Activated naive CD4-positive, alpha-beta T cell (primary cell): ENCODE measurements at places on chromosomes 3 and 15.

DNA sequence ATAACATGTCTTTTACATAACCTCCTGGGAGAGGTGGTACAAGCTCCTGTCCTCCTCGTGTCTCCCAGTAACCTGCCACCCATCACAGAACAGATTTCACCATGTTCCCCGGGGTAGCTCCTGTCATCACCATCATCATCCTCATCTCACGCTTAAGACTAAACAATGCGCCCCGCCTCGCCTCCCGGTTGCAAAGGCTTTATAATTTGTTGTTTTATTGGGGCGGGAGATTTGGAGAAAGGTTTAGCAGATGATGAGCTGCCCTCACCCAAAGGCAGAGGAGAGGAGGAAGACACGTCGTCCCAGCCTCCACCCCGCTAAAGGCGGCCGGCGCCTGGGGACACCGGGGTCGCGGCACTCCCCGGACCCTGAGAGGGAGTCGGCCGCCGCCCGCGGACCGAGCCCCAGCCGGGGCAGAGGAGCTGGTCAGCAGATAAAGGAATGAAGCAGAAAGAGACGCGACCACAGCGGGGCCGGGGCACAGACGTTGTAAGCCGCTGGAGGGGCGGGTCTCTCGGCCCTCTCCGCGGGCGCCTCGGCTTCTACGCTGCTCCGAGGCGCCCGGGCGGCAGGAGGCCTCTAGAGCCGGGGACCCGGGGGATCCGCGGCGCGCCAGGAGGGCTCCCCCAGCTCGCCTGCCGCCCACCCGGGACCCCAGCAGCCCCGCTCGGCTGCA lies 589 bp downstream of the HERC1 start:
- peak; percentile 39 for DNase-seq

DNA sequence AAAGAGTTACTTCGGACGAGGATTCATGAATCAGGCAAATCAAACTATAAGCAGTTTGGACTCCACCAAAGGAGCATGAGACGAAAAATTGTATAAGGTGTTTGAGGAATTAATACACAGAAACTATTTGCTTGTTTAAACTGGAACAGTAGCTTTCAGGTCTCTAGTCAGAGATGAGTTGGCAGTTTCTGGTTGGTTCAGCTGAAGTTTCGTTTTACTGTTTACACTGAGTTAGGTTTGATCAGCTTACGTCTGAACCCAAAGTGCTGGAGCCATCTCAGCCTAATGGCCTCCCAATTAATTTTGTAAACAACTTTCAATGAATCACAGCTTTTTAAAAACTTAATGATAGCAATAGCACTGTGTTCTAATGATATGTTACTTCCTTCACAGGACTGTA lies 703.7 kb downstream of the NLGN1 start:
- no peak for DNase-seq

GRCh38 chr3:177431525-177432176 lies 234.4 kb upstream of the TBL1XR1 start:
- no peak for DNase-seq

DNA sequence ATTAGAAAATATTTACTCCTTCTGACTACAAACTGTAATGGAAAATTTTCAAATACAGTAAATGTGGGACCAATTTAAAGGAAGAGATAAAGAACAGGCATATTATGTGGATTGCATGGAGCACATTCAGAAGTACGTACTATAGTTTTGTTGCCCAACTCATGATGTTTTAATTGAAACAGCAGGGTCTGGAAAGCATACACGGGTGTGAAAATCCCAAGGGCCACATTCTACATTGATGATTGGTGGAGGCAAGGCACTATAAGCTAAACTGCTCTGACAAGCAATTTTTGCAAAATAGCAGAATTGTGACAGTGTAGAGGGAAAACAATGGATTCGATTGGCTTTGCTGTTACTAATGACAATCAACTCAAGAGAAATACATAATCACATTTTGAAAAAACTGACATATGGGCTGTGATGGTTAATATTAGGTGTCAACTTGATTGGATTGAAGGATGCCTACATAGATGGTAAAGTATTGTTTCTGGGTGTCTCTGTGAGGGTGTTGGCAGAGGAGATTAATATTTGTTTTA lies 458.6 kb downstream of the PYDC2 start:
- DNase-seq = no peak

DNA sequence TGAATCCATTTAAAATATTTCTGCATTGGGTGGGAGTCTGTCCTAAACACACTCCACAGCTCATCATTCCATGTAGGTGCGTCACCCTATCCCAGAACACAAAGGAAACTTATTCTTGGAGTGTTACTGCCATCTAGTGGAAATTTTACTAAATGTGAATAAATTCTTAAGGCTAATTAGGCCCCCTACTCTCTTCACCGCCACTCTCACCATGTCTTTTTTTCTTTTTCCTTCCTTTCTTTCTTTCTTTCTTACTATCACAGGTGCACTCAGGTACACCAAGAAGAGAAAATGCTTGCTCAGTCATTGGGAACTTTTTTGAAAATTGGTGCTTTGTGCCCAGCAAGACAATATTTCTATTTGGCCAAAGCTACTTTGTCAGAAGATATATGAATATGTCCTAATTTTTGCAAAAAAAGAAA lies 26.4 kb upstream of the ATP8B4 start:
- no peak for DNase-seq

- no peak for DNase-seq
Measured at GRCh38 chr15:25875566-25875965, 12.4 kb upstream of the ATP10A start.

- peak; percentile 2 for DNase-seq
Measured at GRCh38 chr3:115040673-115041286, 106.3 kb downstream of the ZBTB20 start.

- DNase-seq = no peak
Measured at GRCh38 chr3:112460519-112461195, 38.6 kb downstream of the BTLA start.

GRCh38 chr3:127037971-127038446 lies 55.1 kb downstream of the PLXNA1 start:
- DNase-seq = no peak

DNA sequence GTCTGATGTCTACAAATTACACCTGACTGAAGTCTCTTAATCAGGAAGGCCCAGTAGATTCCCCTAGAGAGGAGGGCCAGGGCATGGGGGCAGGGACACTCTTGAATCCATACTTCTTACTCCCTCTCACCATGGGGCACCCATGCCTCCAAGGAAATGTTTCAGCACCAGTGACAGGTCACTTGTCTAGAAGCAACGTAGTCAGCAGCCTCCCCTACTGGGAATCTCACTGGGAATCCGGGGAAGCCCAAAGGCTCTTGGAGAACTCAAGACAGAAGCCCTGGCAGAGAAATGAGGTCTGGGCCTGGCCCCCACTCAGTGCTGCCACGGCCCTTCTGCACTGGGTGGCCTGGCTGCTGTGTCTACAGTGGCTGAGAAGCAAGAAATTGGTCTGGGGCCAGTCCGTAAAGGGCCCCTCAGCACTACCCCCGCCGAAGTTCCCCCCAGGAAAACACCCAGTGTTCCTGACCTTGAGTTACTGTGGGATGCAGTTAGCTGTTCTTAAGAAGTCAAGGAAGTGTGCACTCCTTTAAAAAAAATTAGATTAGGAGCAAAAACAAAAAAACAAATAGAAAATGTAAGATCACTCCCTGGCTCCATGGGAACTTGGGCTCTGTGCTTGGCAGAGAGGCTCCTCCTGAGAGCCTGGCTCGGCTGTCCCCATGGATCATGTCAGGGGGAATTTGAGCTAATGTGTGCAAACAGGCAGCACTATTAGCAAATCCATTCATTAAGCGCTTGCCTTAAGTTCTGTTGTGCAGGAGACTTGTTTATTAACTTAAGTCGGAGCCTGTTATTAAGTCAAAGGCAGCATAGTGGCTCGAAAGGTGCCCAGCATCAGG lies 5.4 kb upstream of the LINGO1 start:
- DNase-seq = no peak

GRCh38 chr15:46354443-46354842 lies 719.6 kb downstream of the SQOR start:
- no peak for DNase-seq

DNA sequence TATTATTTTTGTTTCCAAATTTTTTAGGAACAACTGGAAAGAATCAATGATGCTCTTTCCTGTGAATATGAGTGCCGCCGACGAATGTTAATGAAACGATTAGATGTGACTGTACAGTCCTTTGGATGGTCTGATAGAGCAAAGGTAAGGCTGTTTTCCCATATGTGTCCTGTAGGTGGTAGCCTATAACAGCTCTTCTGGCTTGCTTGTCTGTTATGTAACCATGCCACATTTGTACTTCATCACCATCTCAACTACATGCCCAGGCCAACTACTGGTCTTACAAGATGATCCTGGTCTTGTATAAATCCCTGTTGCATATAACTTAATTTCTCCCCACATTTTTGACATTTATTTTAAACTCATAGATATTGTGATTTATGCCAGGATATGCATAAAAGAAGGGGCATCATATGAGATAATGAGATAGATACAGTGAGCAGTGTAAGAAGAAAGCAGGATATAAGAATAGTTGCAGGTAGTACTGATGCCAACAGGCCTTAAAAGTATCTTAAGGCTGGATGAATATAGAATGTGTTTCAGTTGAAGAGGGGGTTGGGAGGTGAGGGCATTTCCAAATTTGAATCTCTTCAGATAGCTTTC lies 20.3 kb downstream of the FAM98B start:
- no peak for DNase-seq

DNA sequence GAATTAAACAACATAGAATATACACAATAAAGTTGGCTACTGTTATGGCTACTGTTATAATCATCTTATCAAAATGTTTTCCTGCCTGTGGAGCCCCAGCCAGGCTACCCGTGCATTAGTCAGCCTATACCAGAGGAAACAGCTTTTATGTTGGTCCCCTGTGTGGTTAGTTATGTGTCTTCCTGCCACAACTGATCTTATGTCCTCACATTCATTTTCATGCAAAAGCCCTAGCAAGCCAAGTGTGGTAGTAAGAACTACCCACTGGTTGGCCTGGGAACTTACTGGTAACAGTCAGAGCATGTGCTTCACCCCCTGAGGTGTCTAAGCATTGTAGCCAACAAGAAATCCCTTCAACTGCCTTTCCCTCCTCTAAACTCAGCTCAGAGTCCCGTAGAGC lies 21.8 kb downstream of the MGLL start:
- DNase-seq = no peak

DNA sequence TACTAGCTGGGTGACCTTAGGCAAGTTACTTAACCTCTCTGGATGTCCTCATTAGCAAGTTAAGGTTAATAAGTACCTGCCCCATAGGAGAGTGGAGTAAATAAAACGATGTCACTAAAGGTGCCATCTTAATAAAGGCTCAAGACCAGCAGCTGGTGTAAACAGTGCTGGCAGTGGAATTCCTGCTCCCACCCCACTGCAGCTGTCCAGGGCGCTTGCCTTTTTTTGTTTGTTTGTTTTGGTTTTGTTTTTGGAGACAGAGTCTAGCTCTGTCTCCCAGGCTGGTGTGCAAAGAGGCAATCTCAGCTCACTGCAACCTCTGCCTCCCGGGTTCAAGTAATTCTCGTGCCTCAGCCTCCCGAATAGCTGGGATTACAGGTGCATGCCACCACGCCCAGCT lies 28.9 kb downstream of the IDH3A start:
- DNase-seq = no peak

DNA sequence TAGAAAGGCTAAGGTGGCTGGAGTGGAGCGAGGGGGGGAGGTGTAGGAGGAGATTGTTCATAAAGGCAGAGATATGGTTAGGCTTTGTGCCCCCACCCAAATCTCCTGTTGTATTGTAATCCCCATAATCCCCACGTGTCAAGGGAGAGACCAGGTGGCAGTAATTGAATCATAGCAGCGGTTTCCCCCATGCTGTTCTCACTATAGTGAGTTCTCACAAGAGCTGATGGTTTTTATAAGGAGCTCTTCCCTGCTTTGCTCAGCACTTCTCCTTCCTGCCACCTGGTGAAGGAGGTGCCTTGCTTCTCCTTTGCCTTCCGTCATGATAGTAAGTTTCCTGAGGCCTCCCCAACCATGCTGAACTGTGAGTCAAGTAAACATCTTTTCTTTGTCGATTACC lies 64.7 kb upstream of the CFAP161 start:
- no peak for DNase-seq
